Ammon's horn (tissue), 1 donor: ENCODE measurements at places on chromosomes 12 and 14.
A peak's percentile ranks its signal among the peaks of the same experiment; 100 is the strongest.

- DNase-seq = no peak
These were observed 141.8 kb downstream of the ZFP36L1 start for GRCh38 chr14:68651075-68651474.

GRCh38 chr12:102468261-102468915 is 12.0 kb downstream of the IGF1 start:
- DNase-seq = no peak

DNA sequence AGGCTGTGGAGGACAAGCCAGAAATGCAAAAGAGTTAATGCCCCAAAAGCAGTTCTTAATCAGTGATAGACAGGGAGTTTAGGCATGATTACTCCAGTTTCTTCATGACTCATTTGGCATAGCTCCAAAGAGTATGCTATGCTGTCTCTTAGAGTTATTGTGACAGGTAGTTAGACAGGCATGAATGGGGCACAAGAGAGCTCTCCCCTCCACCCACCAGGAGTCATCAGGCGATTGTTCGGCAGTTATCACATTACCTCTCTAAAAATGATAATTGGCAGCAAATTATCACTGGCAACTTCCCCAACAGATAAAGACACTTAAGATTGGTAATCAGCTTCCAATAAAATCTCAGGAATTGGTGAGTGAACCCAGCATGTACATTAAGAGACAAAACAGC is 320.1 kb downstream of the DAD1 start:
- DNase-seq = no peak

DNA sequence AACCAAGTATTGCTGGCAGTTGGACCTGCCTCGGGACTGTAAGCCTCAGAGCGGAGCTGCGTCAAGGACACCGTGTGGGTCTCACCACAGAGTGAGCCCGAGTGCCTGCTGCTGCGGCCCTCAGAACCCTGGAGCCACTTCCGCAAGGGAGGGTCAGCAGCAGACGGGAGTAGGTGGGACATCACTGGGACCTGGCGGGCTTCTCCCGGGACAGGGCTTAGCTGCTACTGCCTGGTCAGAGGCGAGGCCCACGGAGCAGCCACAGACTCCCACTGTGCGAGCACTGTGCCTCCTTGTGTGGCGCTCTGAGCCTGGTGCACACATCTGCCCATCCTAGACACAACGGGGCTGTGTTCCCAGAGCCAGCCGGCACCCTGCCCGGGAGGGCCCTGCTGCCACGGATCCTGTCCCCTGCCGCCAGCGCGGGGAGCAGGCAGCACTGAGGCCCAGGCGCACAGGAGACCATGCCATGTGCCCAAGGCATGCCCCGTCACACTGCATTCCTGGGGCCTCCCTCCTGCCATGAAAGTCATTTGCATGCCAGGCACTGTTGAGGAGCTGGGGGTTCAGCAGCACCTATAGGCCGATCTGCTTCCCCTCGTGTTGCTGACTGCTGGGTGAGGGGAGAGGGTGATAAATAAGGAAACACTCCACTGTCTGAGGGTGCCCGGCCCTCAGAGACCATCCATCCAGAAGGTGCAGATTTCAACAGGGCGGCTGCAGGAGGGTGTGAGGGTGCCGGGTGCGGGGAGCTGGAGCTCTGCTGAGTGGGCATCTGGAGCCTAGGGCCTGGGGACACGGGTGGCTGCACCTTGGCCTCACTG is 10.0 kb downstream of the HIP1R start:
- DNase-seq = peak; percentile 98

- no peak for DNase-seq
These were observed 13.9 kb downstream of the CDCA4 start for GRCh38 chr14:105006831-105007592.

GRCh38 chr14:56310643-56311042 is 192.4 kb downstream of the PELI2 start:
- DNase-seq = no peak

- no peak for DNase-seq
These were observed 131.8 kb upstream of the MAP1LC3B2 start for GRCh38 chr12:116427200-116427930.
